ENCODE measurements at places on chromosomes 1 and 21. TPM values are rescaled to one million over a fixed set of nuclear protein-coding genes. Genes with fewer than 3 reads are reported as not detected.

The MNDA gene
- 0.53 TPM for total RNA-seq

The LRRC8B gene
- 2.8 TPM for total RNA-seq

The LINGO4 gene
- 0.15 TPM for total RNA-seq

The SF3B4 gene
- total RNA-seq: 11.5 TPM

The CD48 gene
- 1.2 TPM for total RNA-seq

The LAMC1 gene
- 19.0 TPM for total RNA-seq

The RPTN gene
- not detected for total RNA-seq

The SPATA1 gene
- total RNA-seq: 1.6 TPM

The LAPTM5 gene
- 22.3 TPM for total RNA-seq

The ATP6V1G3 gene
- not detected for total RNA-seq

The ATP1A2 gene
- 0.45 TPM for total RNA-seq

The PRPF38B gene
- total RNA-seq: 12.0 TPM

The GCSAML gene
- total RNA-seq: not detected

The CCDC30 gene
- total RNA-seq: 1.7 TPM

The LIN28A gene
- total RNA-seq: 1.1 TPM

The WNT3A gene
- total RNA-seq: not detected

The PLPPR4 gene
- total RNA-seq: 0.10 TPM

The RIPPLY3 gene
- not detected for total RNA-seq

Data from left lobe of liver (tissue), 2 donors.